ENCODE measurements at places on chromosomes 5 and 9.

DNA sequence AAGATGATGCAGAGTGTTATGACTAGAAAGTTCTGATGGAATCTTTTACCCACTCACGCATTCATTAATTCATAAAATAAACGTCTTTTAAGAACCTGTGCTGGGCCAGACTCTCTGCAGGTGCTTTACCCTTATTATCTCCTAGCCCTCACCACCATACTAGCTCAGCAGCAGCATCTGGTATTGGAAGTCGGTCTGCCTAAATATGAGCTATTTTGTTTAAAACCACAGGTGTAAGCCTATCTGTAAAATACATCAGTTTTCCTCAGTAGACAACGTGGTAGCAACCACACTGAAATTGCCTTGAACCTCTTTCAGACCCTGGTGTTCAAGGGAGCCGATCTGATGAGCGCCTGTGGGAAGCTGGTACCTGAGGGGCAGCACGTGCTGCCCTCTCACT lies 69.4 kb downstream of the PPIC start:
- no peak for DNase-seq

DNA sequence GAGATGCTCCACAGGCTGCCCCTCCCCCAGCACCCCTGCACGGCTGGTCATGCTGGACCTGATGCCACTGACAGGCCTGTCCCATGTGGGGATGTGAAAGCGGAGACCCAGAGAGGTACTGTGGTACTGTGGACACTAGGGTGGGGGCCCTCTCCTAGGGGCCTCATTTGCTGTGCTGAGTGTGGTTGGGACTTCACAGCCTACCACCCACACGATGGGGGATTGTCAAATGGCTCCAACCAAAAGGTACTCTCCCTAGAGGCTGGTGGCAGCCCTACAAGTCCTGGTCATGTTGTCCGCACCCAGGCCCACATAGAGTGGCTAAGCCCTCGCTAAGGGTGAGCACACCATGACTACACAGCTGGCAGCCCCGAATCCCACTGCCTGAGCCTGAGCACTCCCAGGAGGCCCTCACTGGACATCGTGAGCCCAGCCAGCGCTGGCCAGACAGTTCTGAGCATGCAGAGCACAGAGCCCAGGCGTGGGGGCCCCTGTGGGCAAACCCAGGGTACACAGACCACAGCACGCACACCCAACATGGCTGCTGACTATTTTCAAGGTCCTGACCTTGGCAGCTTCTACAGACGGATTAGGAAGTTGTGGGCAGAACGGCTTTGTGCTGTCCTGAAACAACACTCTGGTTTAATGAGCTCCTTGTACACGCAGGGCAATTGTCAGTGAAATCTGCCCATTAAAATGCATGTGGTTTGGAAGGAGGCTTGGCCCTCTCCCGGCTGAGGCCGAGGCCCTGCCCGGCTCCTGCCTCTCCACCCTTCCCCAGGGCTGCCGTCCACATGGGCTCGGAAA lies 214.1 kb downstream of the HSPA4 start:
- no peak for DNase-seq

DNA sequence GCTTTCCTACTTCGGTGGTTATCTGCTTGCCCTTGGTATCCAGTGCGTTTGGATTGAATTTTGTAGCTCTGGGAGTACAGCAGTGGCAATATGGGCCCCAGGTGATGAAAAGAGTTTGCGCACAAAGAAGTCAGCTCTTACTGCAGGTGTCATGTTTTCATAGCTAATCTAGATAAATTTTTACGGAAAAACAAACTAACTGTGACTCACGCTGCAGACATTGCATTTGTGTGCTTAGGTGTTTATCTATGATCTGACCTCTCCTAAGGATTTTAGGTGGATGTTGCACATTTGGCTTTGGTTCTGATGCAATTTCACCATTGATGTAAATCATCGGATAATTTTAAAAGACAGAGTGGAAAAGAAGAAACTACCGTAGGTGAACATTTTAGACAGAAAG lies 92.1 kb downstream of the VCAN start:
- no peak for DNase-seq

GRCh38 chr9:137054932-137055384 lies 1.1 kb upstream of the ENTPD2 start:
- no peak for DNase-seq

DNA sequence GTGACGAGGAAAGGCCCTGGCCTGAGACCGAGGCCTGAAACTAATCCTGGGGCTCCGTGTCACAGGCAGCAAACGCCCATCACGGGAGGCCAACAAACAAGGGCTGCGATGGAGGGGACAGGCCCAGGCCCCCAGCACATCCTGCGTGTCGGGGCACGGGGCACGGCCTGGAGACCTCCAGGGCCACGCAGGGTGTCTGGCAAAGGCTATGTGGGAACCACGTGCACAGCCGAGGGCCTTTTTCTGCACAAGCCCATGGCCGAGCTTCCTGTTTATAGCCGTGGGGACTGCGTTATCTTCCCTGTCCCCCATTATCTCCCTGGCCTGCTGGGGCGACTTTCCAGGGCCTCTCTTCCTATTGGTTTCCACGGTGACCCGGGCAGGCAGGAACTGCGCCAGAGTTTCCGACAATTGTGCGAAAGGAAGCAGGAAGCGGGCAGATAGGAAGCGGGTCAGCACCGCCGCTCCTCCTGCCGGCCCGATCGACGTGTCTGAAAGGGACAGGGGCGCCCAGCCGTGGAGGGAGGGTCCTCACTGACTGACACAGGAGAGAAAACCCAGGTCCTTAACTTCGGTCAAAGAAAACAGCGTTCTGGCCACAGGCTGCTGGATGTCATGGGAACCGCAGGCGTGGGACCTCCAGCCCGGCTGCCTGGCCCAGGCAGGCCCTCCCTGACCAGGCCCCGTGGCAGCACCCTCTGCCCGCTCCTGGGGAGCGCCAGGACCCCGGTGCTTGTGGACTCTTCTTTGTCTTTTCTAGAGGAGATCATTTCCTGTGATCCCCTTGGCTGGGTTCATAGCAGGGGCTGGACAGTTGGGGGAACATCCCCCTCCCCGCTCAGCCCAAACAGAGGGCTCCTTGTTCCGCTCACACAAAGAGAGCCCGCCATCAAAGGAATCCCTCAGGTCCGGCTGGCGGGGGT lies 29.1 kb upstream of the SEC16A start:
- DNase-seq = no peak
